ENCODE measurements at places on chromosomes 2 and 18. TPM values are rescaled to one million over a fixed set of nuclear protein-coding genes. Genes with fewer than 3 reads are reported as not detected.

Gene PROM2
- total RNA-seq, result 11.8 TPM

Gene SYT4
- total RNA-seq, result 1.4 TPM

GRCh38 chr2:238943338-238944067, 95.6 kb downstream of the TWIST2 start:
- H3K27ac ChIP-seq, result no peak overlapping the region
- H3K27me3 ChIP-seq, result no peaks in the 10 kb centered on the region
- DNase-seq, result no peak
- H3K36me3 ChIP-seq, result no peaks in the 10 kb centered on the region

Gene SNRPD1
- total RNA-seq, result 136 TPM

Gene GLI2
- total RNA-seq, result 45.9 TPM

GRCh38 chr18:2884706-2885285, 38.0 kb downstream of the EMILIN2 start:
- DNase-seq, result no peak
- H3K4me3 ChIP-seq, result no peak overlapping the region
- H3K27me3 ChIP-seq, result no peaks in the 10 kb centered on the region
- H3K36me3 ChIP-seq, result peaks cover 11% of the 10 kb centered on the region
- peaks cover 11% of the 10 kb centered on the region for H3K4me1 ChIP-seq

Gene ZC3H15
- total RNA-seq, result 60.9 TPM

GRCh38 chr2:21676676-21677075, 552.9 kb downstream of the TDRD15 start:
- DNase-seq, result no peak
- no peaks in the 10 kb centered on the region for H3K36me3 ChIP-seq
- no peak overlapping the region for H3K4me3 ChIP-seq
- no peak overlapping the region for H3K27ac ChIP-seq
- H3K27me3 ChIP-seq, result no peaks in the 10 kb centered on the region

Gene BOLL
- total RNA-seq, result not detected

DNA sequence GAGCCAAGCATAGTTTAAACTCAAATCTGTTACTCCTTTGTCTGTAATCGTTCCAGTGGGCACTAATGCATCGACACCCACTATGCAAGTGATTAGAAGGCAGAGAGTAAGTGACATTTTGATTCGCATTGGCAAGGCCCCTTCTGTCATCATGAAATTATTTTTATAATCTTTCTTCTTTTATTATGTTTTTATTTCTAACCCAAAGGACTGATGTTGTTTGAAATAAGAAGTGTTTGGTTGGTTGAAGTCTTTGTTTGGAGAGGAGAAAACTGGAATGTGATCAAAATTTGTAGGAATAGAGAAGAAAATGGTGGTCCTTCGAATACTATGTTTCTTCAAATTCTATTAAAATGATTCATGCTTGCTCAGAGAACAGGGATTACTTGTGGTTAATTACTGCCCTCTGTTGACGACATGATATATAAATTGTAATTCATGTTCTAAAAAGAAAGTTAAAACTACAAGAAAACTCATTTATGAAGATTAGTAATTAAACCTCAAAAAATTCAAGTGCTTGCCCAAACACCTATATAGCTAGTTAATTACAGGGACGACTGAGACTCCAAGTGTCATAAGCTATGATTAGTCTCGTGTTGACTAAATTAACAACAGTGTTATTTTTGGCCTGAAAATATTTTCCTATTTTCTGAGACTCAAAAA, 26.4 kb upstream of the TFPI start:
- H3K27ac ChIP-seq, result no peak overlapping the region
- no peaks in the 10 kb centered on the region for H3K36me3 ChIP-seq
- no peak overlapping the region for H3K4me3 ChIP-seq

GRCh38 chr2:190514676-190515075, 19.8 kb downstream of the NEMP2 start:
- H3K36me3 ChIP-seq, result no peaks in the 10 kb centered on the region
- H3K4me1 ChIP-seq, result no peaks in the 10 kb centered on the region
- DNase-seq, result no peak
- H3K4me3 ChIP-seq, result no peak overlapping the region

DNA sequence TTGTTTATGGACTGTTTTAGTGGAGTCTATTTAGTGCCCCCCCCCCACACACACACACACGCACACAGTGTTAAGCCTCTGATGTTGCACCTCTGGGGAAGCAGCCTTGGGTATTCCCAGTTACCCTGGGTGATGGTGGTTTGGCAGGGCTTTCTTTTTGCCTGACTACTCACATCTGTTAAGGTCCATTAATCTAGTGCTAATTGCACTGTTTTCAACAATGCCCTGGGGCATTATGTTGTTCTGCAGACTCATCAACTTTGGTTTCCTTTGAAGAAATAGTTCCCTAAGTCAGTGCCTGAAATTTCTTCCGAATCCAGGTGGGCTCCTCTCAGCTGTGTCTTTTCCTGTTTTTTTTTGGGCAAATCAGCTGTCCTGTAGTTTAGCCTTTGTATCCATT, 34.7 kb downstream of the SPOPL start:
- peak overlapping the region; percentile 77 for H3K27ac ChIP-seq
- H3K4me3 ChIP-seq, result no peak overlapping the region
- no peaks in the 10 kb centered on the region for H3K27me3 ChIP-seq
- DNase-seq, result no peak

Gene ZBTB7C
- 0.39 TPM for total RNA-seq

GRCh38 chr2:132911726-132912724, 242.0 kb upstream of the LYPD1 start:
- H3K27me3 ChIP-seq, result no peaks in the 10 kb centered on the region
- no peak overlapping the region for H3K4me3 ChIP-seq
- no peak overlapping the region for H3K27ac ChIP-seq

Gene ANKRD30BL
- total RNA-seq, result 0.39 TPM

Gene PRKAG3
- total RNA-seq, result not detected

GRCh38 chr2:124187948-124188347, 162.9 kb downstream of the CNTNAP5 start:
- H3K4me1 ChIP-seq, result peaks cover 44% of the 10 kb centered on the region
- no peak for DNase-seq
- peak overlapping the region; percentile 94 for H3K27ac ChIP-seq

Gene HMSD
- 3.0 TPM for total RNA-seq

DNA sequence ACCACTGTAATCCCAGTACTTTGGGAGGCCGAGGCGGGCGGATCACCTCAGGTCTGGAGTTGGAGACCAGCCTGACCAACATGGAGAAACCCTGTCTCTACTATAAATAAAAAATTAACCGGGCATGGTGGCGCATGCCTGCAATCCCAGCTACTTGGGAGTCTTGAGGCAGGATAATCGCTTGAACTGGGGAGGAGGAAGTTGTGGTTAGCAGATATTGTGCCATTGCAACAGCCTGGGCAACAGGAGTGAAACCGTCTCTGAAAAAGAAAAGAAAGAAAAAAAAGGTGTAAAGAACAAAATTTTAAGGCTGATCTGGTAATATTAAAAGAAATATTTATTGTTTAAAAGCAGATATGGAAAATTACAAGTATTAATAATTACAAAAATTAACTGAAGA, 29.7 kb downstream of the ZNF804A start:
- H3K36me3 ChIP-seq, result no peaks in the 10 kb centered on the region
- no peak overlapping the region for H3K4me3 ChIP-seq
- no peaks in the 10 kb centered on the region for H3K4me1 ChIP-seq
- DNase-seq, result no peak
- no peak overlapping the region for H3K27ac ChIP-seq
- no peaks in the 10 kb centered on the region for H3K27me3 ChIP-seq

GRCh38 chr2:165746501-165746900, 47.5 kb downstream of the GALNT3 start:
- H3K36me3 ChIP-seq, result peaks cover 45% of the 10 kb centered on the region
- H3K4me1 ChIP-seq, result no peaks in the 10 kb centered on the region
- H3K4me3 ChIP-seq, result no peak overlapping the region
- no peak overlapping the region for H3K27ac ChIP-seq
- no peak for DNase-seq

- H3K4me1 ChIP-seq, result peaks cover 20% of the 10 kb centered on the region
- no peaks in the 10 kb centered on the region for H3K36me3 ChIP-seq
- H3K4me3 ChIP-seq, result no peak overlapping the region
- H3K27me3 ChIP-seq, result no peaks in the 10 kb centered on the region
These were observed 88.9 kb downstream of the MYL12B start for GRCh38 chr18:3350566-3351527.

DNA sequence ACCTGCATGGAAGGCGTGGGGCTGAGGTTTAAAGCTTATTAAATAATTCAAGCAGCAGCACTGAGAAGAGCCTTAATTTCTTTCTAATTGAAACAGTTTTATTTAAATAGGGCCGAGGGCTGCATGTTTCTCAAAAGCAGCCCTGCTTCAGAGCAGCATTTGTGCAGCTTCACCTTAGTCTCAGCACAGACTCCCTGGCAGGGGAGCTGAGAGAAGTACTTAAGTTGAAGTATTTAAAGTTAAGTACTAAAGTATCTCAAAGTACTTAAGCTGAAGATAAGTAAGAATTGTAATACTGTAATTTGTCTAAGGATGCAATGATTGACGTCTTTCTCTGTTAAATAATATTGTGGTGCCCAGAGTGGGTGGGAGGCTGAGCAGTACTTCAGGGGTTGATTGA, 31.4 kb downstream of the IMPA2 start:
- peaks cover 72% of the 10 kb centered on the region for H3K36me3 ChIP-seq
- no peak overlapping the region for H3K4me3 ChIP-seq
- no peak for DNase-seq
- H3K27me3 ChIP-seq, result no peaks in the 10 kb centered on the region
- no peaks in the 10 kb centered on the region for H3K4me1 ChIP-seq
